ENCODE measurements at places on chromosomes 12 and 14. TPM values are rescaled to one million over a fixed set of nuclear protein-coding genes. Genes with fewer than 3 reads are reported as not detected.

DNA sequence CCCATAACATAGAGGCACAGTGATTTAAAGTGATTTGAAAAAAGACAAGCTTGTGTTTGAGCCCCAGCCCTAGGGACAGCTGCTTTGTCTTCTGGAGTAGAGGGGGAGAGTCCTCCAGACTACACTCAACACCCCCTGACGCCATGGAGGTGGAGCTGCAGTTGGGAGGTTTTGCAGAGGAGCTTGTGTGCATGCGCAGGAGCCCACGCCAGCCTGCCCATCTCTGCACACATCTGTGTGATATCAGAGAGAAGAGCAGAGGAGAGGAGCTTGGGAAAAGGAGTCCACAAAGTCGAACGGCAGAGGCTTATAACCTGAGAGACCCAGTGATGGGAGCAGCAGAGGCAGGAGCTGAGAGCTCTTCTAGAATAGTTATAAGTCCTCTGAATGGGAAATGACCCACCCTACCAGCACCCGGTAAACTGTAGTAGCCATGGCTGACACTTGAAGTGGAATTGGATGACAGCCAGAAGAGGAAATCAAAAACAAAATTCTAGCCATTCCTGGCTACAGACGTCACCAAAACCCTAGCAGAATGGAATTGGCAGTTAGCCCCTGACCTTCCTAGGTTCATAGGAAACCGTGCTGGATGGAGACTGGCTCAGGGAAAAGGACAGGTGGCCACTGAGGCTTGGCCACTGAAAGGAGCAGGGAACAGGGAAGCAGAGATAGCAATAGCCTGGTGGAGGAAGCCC is 185.1 kb upstream of the VASH1 start:
- DNase-seq = no peak

Gene PLA2G1B
- total RNA-seq = not detected

Gene GSC
- total RNA-seq = 1.6 TPM

Gene AQP2
- not detected for total RNA-seq

DNA sequence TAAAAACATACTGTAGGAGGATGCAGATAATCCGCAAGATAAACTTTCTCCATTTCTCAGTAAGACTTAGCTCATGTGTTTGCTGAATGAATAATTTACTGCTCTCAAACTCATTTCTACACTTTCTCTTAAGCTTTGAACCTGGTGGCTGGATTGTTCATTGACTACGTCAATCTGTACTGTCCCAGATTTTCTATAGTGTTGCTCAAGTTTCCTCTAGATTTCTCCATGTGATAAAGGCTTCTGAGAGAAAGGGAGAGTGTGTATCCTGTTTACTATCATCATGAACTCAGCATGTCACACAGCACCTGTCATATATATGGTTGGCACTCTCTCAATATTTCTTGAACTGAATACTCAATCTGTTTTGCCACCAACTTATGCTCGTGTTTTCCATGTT is 518.0 kb upstream of the TBX3 start:
- DNase-seq = no peak

DNA sequence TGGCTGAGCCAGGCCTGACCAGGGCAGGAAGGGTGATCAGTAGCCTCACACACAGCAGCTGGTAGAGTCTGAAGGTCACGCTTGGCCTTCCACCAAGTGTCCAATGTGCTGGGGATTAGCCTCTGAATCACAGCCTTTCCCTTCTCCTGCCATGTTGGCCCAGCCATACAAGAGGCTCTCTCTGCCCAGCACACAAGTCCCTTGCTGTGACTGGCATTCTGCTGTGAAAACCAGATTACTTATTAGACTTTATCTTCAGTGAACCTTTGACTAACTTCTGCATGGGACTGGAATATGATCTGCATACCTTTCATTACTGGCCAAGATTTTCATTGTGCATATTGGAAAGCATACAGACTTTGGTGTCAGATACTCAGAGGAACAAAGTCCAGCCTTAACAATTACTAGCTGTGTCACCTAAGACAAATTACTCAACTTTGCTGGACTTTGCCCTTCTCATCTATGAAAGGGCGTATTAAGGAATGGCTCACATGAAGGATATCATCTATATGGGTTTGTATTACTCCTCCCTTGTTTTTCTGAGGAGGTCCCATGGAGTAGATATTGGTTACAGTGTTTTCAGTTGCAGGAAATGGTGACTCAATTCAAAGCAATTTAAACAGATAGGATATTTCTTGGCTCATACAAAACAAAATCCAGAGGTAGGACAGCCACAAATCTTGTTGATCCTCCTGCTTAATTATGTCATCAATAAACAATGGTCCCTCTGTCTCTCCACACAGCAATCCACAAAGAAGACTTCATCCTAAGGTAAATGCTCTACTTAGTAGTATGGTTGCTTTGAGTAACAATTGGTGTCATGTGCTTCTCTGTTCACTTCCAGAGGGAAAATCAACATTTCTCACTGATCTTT is 99.6 kb downstream of the DYRK2 start:
- no peak for DNase-seq

- no peak for DNase-seq
Measured at GRCh38 chr14:96895658-96896271, 98.6 kb downstream of the VRK1 start.

- no peak for DNase-seq
Measured at GRCh38 chr14:47993883-47994282, 318.5 kb upstream of the MDGA2 start.

- DNase-seq = no peak
Measured at GRCh38 chr12:2020511-2020910, 16.3 kb upstream of the DCP1B start.

DNA sequence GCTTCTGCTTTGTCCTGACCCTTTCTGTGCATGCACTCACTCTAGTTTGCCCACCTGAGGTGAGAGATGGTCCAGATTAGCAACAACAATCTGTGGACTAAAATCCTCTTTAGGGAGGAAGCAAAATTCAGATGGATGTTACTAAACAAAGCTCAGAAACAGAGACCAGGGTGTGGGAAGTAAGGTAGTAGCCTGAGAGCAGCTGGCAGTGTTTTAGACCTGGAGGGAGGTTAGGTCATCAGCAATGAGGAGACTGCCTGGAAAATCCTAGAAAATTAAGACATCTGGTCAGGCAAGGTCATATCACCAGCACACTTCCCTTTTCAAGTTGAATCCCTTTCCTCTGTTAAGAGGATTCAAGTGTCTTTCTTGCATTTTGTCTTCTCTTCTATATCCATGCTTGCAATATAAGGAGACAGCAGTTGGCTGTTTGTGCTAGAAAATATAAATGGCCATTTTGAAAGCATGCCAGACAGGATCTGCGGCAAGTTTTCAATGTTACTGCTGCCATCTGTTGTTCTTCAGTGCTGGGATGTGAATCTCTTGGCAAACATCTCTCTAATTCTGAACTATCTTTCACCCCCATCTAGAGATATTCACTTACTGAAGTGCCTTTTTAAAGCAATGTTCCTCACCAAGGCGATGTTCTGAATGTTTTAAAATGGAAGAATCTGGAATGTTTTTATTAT is 266.4 kb downstream of the NAV3 start:
- no peak for DNase-seq

Gene KLHDC1
- total RNA-seq = 19.9 TPM

GRCh38 chr12:49017891-49018260 is 700 bp downstream of the PRKAG1 start:
- peak; percentile 69 for DNase-seq

GRCh38 chr14:39241637-39242036 is 7.9 kb downstream of the MIA2 start:
- DNase-seq = no peak

GRCh38 chr14:100680439-100681051 is 46.1 kb upstream of the DLK1 start:
- no peak for DNase-seq

Data from suprapubic skin (tissue), 4 donors.